MG63 (cell line): ENCODE measurements at places on chromosomes 16 and 17.

- no peak for DNase-seq
These were observed 37.9 kb downstream of the PIGL start for GRCh38 chr17:16254773-16255400.

GRCh38 chr17:50394711-50395110 lies 2.6 kb downstream of the LRRC59 start:
- DNase-seq: no peak

DNA sequence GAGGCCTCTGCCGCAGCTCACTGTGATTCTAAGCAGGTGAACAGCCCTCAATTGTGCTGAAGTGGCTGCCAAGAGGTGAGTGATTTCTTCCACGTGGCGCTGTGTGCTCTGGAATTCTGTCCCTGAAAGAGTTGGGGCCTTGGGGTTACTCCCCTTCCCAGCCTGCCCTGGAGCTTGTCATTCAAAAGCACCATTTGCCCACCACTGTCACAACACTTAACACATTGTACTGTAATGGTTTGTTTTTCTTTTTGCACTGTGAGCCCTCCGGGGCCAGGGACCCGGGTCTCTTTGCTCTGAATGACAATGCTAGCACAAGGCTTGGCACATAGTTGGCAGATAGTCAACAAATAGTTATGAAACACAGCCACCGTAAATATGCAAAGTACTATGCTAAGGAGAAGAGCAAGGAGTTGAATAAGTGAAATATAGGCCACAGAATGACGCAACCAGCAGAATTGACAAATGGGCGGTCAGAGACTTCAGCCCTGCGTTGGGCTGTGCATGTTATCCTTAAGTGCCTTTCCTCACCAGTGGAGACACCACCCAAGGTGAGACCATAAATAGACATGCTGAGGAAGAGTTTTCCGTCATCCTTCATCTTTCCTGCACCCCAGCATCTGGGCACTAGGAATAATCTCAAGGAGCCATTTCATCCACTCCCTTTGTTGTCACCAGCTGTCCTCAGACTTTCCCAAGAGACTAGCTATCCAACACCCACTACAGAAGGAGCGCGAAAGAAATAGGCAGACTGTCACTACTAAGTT lies 112.0 kb upstream of the DNAH9 start:
- no peak for DNase-seq

- DNase-seq: no peak
These were observed 38.4 kb downstream of the BPTF start for GRCh38 chr17:67863624-67864247.

GRCh38 chr17:6691546-6691945 lies 21.6 kb downstream of the SLC13A5 start:
- no peak for DNase-seq

DNA sequence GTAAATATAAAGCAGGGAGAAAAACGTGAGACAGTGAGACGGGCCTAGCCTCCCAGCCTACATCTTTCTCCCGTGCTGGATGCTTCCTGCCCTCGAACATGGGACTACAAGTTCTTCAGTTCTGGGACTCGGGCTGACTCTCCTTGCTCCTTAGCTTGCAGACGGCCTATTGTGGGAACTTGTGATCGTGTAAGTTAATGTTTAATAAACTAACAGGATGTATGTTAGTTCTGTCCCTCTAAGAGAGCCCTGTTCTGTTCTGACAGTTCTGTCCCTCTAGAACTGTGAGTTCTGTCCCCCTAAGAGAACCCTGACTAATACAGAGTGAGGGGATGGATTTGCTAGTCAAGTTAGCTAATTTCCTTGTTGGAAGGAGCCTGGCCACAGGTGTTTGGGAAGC lies 16.7 kb upstream of the MYH10 start:
- DNase-seq: no peak

GRCh38 chr17:61087024-61087423 lies 312.6 kb upstream of the TBX2 start:
- DNase-seq: no peak

GRCh38 chr17:15510361-15510760 lies 42.9 kb upstream of the CDRT4 start:
- DNase-seq: no peak

DNA sequence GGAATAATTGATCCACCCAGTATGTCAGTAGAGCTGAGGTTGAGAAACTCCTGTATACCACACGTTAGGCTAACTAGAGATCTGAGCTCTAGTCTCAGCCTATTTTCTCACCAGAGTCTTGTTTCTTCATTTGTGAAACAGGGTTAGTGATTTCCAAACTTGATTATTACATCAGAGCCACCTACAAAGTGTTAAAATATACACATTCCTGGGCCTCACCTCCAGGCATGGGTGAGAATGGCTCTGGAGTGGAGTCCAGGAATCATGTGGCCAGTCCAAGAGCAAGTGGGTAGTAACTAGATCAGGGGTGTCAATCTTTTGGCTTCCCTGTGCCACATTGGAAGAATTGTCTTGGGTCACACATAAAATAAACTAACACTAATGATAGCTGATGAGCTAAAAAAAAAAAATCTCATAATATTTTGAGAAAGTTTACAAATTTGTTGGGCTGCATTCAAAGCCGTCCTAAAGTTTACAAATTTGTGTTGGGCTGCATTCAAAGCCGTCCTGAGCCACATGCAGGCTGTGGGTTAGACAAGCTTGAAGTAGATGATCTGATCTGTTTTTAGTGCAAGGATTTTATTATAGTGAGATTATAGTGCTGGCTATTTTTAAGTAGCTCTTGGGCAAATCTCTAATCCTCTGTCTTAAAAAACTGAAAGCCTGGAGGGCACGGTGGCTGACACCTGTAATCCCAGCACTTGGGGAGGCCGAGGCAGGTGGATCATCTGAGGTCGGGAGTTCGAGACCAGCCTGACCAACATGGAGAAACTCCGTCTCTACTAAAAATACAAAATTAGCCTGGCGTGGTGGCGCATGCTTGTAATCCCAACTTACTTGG lies 20.4 kb downstream of the PRCD start:
- no peak for DNase-seq

DNA sequence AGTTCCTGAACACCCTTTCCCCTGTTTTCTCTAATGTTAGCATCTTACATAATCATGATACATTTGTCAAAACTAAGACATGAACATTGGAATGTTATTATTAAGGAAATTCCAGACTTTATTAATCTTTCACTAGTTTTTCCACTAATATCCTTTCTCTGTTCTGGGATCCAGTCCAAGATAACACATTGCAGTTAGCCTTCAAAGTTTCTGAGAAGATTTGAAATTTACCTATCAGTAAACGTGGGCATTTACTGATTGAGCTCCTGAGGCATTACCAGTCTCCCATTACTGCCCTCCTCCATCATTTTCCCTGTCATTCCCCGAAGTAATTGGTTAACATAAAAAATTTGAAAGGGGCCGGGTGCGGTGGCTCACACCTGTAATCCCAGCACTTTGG lies 5.7 kb upstream of the CD300LG start:
- DNase-seq: no peak

GRCh38 chr16:27383556-27384243 lies 18.3 kb upstream of the IL21R start:
- DNase-seq: no peak
